ENCODE measurements at places on chromosomes 5 and 9.
A peak's percentile ranks its signal among the peaks of the same experiment; 100 is the strongest.

DNA sequence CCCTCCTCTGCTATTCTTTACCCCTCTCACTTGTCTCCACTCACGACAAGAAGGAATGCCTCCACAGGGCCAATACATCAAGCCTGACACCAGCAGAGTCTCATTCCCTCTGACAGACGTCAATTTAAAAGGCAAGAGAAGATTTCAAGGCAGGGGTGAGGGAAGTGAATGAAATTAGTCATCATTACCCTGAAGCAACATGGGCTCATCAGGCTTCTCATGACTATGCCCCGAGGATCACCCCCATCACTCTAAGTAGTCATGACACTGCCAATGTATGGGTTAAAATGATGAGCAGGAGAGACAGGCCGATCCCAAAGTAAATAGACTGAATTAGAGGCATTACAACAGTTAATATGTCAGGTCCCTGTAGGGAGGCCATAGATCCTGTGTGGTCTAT lies 504.4 kb downstream of the TLE4 start:
- no peak for DNase-seq

GRCh38 chr5:16493261-16493660 lies 27.7 kb upstream of the ZNF622 start:
- no peak for DNase-seq

DNA sequence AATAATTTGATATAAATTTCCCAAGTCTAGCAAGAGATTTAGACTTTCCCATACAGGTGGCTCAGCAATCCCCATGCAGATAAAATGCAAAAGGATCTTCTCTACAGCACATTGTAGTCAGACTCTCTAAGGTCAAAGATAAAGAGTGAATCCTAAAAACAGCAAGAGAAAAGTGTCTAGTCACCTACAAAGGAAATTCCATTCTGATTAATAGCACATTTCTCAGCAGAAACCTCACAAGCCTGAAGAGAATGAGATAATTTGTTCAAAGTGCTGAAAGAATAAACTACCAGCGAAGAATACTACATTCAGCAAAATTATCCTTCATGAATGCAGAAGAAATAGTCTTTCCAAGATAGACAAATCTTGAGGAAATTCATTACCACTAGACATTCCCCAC lies 493.3 kb downstream of the PRELID2 start:
- no peak for DNase-seq

DNA sequence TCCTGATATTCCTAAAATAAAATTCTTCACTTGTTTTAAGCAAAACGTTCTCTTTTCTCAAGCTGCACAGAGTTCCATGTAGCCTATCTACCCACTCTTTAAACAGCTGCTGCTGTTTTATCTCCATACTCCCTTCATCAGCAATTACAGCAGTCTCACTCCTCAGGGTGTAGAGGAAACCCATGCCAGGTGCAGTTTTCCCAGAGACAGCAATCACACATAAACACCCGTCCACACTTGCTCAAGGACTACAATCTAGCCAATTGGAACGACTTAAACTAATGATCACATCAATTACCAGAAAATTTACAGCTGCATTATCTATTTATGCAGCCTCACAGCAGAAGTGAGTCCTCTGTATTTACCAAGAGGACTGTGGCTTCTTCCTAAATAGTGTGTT lies 141.7 kb downstream of the HTR1A start:
- no peak for DNase-seq

- DNase-seq: no peak
These were observed 31.3 kb downstream of the FYB1 start for GRCh38 chr5:39187831-39188731.

GRCh38 chr9:135076143-135076875 lies 11.2 kb upstream of the OLFM1 start:
- DNase-seq: no peak

GRCh38 chr5:168106008-168106761 lies 185.3 kb upstream of the WWC1 start:
- DNase-seq: no peak

DNA sequence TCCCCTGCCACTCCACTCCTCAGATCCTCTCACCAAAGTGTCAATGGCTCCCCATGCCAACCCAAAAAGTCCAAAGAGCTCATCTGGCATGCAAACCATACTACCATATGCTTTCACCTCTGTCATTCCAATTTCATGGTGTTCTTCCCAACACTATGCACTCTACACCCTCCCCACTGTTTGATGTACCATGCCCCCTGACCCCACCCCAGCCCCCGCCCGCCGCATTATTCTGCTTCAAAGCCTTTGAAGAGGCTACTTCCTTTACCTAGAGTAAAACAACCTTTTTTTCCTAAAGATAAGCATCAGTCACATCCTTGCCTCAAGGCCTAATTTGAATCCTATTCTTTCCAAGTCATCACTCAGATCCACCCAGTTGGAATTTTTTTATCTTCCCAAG lies 226.3 kb downstream of the DEPDC1B start:
- no peak for DNase-seq

DNA sequence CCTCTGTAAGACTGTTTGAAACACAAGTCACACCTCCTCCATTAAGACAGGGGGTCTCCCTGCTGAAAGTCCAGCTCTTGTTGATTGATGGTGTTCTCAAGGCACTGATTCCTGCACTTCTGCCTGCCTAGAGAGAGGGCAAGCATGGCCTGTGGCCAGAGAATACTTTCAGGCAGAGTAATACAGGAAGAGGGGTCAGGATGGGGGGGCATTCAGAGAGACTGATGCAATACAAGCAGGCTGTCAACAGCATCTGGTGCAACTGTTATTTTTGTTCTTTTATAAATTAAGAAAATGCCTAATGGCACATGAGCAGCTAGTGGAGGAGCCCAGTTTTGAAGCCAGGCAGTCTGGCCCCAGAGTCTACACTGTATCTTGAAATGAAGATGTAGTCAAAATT lies 302.2 kb downstream of the DIRAS2 start:
- DNase-seq: no peak

DNA sequence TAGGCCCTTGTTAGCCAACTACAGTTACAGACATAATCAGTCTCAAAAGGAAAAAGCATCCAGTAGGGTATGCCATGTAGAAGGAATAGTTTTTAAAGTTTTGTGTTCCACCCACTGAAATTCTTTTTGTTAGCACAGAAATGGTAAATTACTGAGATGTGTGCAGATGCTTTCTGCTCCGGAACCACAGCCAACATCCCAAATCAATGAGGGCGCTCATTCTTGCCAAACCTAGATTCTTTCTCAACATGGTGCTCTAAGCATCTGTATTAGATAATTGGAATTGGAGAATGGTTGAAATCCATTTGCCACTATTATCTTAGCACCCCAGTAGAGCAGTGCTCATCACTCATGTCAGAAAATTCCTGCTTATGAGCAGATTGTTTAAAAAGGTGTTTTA lies 127.8 kb downstream of the SEC61B start:
- DNase-seq: no peak

GRCh38 chr5:56574778-56575177 lies 240.6 kb upstream of the MAP3K1 start:
- no peak for DNase-seq

GRCh38 chr9:76215066-76215465 lies 179.2 kb downstream of the RFK start:
- DNase-seq: no peak

GRCh38 chr9:80811003-80811402 lies 878.3 kb downstream of the TLE1 start:
- no peak for DNase-seq

- DNase-seq: no peak
These were observed 1.5 kb upstream of the ZNF367 start for GRCh38 chr9:96419691-96419969.

DNA sequence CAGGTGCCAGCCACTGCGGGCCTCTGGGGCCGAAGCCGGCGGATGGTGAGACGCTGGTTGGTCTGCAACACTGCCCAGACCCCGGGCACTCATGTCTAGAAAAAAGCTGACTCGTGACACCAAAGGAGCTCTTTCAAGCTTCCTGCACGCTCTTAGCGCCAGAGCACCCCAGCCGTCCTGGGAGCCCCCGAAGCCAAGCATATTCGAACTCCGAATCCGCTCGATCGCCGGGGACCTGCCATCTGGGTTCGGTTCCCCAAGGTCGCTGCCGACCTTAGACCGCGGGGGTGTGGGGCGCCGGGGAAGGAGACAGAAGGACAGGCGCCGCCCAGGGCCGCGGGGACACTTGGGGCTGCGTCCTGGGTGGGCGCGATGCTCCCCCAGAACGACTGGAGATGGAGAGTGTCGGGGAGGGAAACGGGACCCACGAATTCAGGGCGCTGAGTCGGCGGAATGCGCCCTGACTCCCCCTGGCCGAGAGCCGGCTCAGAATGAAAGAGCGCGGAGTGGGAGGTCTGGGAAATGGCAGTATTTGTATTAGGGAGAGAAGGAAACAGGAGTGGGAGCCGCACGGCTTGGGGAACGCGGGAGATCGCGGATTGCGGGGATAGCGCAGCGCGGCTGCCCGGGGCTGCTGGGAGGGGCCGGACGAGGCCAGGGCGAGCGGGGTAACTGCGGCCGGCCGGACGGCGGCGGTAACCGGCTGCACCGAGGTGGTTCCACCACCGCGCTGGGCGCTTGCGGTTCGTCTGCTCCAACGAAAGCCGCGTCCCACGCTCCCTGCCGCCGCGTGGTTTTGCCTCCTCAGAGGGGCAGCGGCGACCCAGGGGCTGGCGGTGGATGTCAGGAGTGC lies 20.1 kb upstream of the MARCHF6 start:
- DNase-seq: peak; percentile 48

DNA sequence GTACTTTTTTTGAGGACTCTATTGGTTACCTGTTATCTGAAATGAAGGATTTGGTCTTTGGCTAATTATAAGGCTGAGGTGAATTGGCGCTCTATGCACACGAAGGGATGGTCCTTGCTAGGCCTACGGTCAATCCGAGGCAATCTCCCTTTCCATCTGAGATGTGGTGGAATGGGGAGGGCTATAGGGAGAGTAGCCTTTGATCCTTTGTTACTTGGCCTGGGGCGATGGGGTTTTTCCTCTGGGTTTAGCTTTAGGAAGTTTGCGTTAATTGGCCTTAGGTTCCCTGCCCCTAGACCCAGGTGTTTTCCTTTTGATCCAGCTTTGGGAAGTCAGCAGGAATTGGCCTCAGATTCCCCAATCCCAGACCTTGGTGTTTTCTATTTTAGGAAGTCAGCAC lies 102.1 kb upstream of the C9orf72 start:
- no peak for DNase-seq

DNA sequence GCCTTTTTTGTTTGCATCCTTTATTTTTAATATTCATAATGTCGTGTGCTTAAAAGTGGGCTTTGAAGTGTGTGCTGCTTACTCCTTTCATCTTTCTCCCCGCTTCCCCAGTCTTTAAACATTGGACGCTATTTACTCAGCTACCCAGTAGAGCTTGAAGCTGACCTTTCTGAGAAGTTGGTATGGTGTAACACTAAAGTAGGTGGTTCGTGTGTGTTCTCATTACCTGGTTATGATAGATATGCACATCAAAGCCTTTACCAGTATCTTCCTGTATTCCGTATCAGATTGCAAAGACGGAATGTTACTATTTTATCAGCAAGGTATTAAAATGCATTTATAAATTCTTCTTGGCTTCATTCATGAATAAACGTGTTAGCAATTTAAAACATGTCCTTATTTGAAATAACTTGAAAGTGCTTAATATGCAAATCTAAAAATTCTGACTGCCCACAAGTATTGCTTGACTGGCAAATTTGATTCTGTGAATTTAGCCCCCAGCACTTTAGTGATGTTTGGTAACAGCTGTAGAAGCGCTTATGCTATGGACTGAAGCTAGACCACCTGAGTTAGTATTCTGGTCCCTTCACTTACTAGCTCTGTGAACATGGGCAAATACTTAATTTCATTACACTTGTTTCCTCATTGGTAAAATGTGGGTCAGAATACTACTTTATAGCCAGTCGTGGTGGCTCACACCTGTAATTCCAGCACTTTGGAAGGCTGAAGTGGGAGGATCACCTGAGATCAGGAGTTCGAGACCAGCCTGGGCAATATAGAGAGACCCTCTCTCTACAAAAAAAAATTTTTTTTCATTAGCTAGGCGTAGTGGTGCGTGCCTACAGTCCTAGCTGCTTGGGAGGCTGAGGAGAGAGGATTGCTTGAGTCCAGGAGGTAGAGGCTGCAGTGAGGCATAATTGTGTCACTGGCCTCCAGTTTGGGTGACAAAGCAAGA lies 1.7 kb downstream of the RRAGA start:
- no peak for DNase-seq

- no peak for DNase-seq
These were observed 12.8 kb upstream of the OR13J1 start for GRCh38 chr9:35882996-35883395.
